ENCODE measurements at places on chromosomes 5 and 9.

DNA sequence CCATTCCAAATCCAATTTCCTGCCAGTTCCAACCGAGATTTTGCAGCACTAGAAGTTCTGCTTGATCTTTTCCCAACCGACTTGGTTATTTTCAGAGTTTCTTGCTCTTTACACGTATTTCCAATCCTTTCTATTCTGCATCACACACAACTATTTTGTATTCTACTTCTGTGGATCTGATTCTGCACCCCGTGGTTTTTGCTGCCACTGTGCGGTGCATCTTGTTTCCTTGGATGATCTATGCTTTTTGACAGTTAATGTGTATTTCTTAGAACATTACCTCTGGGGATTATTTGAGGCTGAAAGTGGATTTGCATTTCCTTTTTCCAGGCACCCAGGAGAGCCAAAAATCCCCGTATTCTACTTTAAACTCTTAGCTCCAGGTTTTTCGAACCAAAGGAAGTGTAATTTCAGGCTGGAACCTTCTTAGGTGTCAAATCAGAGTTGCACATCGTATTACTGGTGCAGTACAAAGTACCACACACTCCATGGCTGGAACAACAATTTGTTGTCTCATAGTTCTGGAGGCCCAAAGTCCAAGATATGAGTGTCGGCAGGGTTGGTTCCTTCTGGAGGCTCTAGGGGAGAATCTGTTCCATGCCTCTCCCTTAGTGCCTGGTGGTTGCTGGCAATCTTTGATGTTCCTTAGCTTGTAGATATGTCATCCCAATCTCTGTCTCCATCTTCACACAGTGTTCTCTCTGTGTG lies 14.7 kb upstream of the SARDH start:
- no peak for DNase-seq

- DNase-seq = peak; percentile 87
Observed at GRCh38 chr9:132214027-132214622, 52.3 kb downstream of the NTNG2 start.

DNA sequence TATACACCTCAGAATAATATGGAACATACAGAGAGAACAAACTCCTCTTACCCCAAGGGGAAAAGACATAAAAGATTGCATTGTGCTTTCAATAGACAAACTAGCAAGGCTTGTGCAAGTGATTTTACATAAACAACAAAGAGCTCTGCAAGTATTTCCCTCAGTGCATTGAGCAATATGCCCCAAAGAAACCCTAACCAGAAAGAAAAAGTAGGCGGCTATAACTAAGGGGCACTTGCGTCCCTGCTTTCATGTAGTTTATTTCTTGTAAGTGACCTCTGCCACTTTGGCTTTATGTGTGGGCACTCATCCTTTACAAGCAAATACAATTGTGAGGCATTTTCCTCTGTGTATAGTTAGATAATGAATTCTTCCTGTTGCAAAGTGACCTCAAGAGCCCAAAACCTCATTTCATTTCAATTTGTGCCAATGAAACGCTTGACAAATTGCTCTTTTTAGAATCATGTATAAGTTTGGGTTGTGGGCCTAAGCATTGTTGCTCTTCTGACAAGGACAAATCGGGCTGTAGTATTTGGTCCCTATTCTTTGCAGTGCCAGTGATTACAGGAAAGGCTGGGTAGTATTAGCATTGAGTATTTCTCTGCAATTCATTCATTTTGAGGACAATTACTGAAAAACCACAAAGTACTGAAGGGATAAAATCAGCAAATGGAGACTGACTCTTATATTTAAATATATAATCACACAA lies 282.2 kb downstream of the DTWD2 start:
- no peak for DNase-seq

GRCh38 chr5:53239301-53239990 lies 129.9 kb upstream of the MOCS2 start:
- DNase-seq = no peak

- no peak for DNase-seq
Observed at GRCh38 chr9:35730486-35730854, 1.5 kb downstream of the TLN1 start.
